Activated CD4-positive, alpha-beta T cell treated with anti-CD3 and anti-CD28 coated beads, Interleukin-2, amount 50 U/mL, for 24 hours (primary cell): ENCODE measurements at places on chromosomes 2 and 18.
A peak's percentile ranks its signal among the peaks of the same experiment; 100 is the strongest.

GRCh38 chr2:101803128-101803527 lies 105.6 kb downstream of the MAP4K4 start:
- no peak for DNase-seq

GRCh38 chr2:43227830-43228281 lies 1.4 kb upstream of the ZFP36L2 start:
- DNase-seq, result no peak

- DNase-seq, result no peak
Measured at GRCh38 chr2:230307485-230307884, 19.5 kb upstream of the SP140L start.

DNA sequence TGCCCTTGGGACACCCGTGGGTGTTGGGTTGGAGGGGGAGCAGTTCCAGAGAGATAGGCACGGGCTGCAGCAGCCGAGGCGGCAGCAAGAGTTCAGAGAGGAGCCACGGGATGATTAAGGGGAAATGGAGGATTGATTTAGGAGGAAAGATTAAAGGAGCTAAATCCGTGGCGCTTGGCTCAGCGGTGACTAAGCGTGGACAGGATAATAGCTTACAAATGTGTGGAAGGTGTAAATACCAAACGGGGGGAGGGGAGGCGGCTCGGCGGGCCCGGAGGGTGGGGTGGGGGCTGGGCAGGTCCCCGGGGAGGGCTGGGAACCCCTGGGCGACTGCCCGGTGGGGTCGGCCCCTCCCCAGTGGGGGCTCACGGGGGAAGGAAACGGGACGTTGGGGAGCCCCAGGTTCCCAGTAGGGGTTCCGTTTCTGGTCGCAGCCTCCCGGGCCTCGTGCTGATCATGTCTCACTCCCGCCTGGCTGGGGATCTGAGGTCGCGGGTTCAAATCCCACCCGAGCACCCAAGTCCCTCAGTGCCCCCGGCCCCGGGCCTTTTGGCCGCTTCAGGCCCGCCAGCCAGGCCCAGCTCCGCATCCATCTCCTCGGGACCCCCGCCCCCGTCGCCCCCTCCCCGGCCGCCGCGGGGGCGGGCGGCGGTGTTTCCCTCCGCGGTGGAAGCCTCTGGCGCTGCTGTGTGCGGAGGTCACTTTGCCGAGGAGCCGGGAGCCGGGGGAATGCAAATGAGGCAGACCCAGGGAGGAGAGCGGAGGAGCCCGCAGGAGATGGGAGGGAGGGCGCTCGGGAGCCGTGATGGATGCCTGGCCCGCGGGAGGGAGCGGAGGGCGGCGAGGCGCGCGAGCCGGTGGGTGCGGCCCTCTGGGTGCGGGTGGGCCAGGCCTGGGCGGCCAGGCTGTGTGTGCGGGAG lies 8.1 kb downstream of the ASIC4 start:
- no peak for DNase-seq

DNA sequence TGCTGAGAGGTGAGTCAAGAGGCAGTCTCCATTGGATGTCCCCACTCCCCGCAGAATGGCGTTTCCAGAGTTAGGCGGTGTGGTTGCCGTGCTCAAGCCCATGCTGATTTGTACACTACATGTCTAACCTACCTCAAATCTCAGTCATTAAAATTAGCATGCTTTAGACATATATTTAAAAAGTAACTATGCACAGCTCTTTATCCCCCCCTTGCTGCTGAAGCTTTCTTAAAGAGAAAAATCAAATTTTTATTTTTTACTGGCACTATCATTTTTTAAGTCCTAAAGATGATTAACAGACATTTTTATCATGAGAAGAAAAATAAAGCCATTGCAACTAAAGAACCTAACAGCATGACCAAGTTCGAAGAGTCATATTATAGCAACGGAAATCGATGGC lies 42.9 kb downstream of the BOLA3 start:
- no peak for DNase-seq

DNA sequence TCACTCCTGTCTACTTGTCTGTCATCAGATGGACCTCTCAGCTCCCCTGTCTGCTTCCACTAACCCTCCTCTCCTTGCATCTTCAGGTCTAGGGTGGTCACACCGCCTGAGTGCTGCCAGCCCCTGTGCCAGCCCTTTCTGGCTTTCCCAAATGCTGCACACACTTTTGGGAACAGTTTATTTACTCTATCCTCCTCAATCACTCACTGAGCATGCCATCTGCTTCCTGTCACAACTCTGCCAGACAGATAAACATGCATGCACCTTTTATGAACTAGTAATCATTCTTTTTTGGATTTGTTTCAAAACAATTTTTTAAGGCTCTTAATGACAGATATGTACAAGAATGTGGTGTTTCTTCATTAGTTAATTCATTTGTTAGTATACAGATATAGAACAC lies 56.3 kb upstream of the CCDC195 start:
- DNase-seq, result no peak

DNA sequence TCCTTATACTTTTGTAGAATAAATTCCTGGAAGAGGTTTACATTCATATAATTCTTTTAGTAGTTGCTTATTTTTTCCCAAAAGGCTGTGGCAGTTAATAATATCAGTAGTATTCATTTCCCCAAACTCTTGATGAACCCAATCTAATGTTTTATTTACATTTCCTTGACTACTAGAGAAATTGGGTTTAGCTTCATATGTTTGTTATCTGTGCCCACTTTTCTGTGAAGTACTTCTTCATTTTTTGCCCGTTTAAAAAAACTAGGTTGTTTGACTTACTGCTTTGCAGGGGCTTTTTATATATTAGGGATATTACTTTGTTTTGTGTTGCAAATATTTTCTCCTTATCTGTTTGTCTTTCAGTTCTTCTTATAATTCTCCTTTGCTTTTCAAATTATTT lies 17.2 kb downstream of the RALB start:
- DNase-seq, result no peak

- DNase-seq, result no peak
Measured at GRCh38 chr2:16321872-16322271, 343.8 kb downstream of the CYRIA start.

DNA sequence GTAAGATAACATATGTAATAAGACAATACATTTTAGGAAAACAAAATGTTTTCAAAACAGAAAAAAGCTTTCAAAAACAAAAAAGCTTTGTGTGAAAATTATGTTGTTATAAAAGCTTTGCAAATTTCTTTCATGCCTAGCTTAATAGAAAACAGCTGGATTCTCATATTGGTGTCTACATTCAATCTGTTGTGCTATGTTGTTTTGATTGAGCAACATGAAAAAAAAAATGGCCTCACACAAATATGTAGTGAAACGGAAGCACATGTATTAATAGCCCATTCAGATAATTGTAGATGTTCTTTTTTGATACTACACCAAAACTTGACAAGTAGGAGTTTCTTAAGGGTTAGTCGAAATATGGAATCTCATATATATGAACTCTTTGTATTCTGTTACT lies 197.5 kb downstream of the ZEB2 start:
- DNase-seq, result no peak

- DNase-seq, result no peak
Measured at GRCh38 chr2:155377931-155378444, 679.5 kb downstream of the KCNJ3 start.

GRCh38 chr2:218060118-218060517 lies 8.9 kb upstream of the RUFY4 start:
- no peak for DNase-seq

- DNase-seq, result no peak
Measured at GRCh38 chr2:129199501-129199900, 780.0 kb upstream of the RAB6C start.

DNA sequence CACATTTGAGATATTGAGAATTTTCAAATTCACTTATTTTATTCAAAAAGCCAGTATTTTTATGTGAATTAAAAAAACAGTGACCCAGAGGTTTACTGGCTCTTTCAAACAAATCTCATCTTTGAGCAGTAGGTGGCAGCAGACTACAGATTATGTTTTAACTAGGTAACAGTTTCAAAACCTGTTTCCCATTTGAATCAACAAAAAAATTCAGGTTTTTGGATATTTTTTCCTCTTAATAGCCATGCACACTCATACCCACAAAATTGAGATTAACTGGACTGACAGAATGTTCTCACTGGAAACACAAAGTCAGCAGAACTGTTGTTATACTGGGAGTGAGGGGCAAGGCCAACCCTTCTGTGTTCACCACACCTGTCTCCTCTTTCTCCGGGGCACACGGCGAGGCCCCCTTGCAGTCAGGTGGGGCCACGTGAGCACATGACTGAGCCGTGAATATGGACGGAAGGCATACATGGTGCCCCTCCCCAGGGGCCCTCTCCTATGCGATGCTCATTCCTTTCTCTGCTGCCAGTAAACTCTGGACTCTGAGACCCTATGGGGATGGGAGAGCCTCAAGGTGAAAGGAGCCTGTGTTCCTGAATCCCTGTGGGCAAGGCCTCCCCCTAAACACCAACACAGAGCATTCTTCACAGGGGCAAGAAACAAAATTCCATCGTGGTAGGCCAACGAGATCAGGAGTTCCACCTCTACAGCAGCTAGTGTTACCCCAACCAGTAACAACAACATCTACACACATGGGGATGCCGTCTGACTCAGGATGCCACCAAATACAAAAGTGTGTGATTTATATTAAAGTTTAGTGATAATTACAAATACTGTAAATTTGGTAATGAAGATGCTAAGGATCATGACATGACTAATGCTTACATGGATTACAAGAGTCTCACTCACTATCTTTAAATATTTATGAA lies 80.4 kb downstream of the LPIN2 start:
- peak; percentile 66 for DNase-seq

DNA sequence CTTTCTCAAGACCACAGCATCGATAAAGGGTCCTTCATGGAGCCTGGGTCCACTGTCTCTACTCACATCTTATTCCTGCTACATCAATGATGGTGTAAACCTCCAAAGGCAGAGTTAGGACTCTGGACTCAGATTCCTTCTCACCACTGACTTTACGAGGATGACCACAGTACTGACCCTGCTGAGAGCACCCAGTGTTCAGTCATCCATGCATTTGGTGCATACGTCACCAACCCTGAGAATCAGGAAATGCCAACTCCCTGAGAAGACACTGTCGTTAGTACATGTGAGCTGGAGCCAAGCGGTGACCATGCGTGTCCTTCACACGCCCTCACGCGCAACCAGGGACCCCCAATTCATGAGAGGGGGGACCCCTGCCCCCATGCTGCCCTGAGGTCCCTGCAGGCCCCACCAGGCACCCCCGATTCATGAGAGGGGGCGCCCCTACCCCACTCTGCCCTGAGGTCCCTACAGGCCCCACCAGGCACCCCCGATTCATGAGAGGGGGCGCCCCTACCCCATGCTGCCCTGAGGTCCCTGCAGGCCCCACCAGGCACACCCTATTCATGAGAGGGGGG lies 178.4 kb upstream of the TPO start:
- no peak for DNase-seq

DNA sequence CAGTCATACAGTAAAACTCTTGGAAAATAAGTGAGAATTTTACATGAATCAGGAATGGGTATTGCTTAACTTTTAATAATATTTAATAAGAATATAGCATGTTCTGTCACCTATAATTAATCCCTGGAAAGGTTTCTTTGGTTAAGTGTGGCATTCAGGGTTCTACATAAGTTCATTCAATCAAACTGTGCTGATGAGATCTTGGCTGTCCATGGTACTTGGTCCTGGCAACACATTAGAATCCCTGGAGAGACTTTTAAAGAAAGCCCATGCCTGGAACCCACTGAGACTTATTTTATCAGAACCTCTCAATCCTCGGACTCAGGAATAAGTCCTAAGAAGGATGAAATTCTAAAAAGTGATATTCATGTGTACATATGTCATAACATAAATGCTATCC lies 60.3 kb downstream of the CERKL start:
- no peak for DNase-seq
